Fibroblast of skin of scalp (primary cell): ENCODE measurements at places on chromosomes 3 and 15.

DNA sequence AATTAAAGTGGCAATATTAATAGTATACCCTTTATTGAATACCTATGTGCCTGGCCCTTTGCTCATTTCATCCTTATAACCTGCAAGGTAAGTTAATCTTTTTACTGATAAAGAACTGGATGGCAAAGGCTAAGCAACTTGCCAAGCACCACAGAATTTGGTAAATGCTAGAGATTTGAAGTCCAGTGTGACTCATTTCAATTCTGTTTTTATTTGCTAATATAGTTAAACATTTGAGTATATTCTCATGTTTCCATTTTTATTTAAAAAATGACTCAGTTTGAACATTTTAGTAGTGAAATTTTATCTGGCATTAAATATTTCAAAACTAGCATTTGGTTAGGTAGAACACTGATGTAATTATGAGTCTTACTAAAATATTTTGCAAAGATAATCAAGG lies 11.3 kb downstream of the PFN2 start:
- no peak for DNase-seq

DNA sequence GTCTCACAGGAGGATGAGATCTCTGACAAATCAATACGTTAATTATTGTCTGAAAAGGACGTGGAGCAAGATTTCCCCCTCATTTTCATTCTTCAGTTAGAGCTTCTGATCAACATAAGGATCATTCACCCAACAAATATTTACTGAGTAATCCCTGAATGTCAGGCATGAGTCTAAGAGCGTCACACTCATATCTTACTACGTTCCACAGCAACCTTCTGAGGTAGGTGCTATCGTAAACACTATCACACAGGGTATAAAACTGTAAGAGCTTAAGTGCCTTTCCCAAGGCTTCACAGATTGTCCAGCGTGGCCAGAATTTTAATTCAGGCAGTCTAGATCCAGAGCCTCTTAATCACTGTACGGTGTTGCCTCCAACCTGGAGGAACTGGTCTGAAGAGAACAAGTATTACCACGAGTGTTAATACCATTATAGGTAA lies 10.6 kb upstream of the TM4SF1 start:
- DNase-seq, result peak; percentile 65

DNA sequence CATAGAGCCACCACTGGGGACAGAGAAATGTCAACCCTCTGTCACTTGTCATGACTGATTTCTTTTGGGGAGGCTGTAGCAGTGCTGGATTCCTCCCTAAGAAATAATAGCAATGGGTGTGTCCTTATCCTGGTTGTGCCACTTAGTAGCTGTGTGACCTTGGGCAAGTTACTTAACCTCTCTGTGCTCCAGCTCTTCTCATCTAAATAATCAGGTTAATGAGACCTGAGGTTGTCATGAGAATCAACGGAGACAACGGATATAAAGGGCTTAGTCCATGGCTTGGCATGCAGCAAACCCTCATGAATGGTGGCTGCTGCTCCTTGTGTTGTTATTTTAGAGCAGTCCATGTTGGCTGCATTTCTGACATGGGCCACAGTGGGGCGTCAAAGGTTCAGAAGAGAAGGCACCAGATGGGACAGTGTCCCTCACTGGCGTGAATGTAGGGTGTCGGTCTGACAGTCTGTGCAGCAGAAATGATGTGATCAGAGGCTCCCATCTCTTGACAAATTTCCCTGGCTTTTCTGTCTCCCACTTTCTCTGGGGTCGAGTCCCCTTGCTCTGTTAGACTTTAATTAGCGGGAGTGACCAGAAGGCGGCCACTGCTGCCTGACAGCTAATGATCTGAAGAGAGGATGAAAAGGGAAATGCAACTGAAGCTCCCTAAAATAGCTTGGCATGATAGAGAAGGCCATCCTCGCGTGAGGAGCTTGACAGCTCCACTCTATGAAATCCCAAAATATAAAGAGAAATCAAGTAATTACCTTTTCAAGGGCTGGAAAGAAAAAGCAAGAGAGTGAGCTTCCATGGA lies 209.4 kb downstream of the CADPS start:
- peak; percentile 77 for DNase-seq

DNA sequence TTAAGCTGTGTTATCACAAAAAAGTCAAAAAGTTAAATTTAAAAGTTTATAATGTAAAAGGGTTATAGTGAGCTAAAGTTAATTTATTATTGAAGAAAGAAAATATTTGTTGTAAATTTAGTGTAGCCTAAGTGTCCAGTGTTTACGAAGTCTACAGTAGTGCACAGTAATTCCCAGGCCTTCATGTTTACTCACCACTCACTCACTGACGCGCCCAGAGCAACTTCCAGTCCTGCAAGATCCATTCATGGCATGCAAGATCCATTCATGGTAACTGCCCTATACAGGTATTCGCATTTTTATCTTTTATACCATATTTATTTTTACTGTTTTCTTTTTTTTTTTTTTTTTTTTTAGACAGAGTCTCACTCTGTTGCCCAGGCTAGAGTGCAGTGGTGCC lies 69.5 kb downstream of the TPRA1 start:
- no peak for DNase-seq

- no peak for DNase-seq
These were observed 151.4 kb downstream of the MEIS2 start for GRCh38 chr15:36948982-36949381.
